ENCODE measurements at places on chromosomes 5 and 9.

- no peak overlapping the region for H3K4me3 ChIP-seq
- DNase-seq, result no peak
- no peaks in the 10 kb centered on the region for H3K36me3 ChIP-seq
- H3K4me1 ChIP-seq, result no peaks in the 10 kb centered on the region
- H3K27me3 ChIP-seq, result no peaks in the 10 kb centered on the region
These were observed 48.0 kb upstream of the FBXL7 start for GRCh38 chr5:15452030-15452429.

DNA sequence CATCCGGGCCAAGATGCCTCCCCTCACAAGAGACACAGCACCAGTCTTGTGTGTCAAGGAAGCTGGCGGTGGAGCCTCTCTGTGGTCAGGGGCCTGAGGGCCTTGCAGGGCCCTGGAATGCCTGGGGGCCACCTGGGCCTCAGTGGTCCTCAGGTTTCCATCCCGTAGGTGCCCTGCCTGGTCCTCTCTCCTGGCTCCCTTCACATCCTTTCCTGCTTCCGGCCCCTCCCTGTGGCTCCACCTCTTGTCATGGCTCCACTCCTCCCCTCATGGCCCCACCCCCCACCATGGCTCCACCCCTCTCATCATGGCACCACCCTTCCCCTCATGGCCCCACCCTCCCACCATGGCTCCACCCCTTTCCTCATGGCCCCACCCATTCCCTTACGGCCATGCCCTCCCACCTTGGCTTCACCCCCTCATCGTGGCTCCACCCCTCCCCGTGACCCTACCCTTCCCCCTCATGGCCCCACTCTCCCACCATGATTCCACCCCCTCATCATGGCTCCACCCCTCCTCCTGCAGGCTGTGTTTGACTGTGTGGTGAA, 175.8 kb downstream of the CACNA1B start:
- no peaks in the 10 kb centered on the region for H3K36me3 ChIP-seq
- no peaks in the 10 kb centered on the region for H3K27me3 ChIP-seq
- H3K27ac ChIP-seq, result no peak overlapping the region
- H3K4me1 ChIP-seq, result no peaks in the 10 kb centered on the region
- H3K4me3 ChIP-seq, result no peak overlapping the region

GRCh38 chr5:180204276-180204819, 4.7 kb downstream of the RASGEF1C start:
- no peak overlapping the region for H3K4me3 ChIP-seq
- H3K4me1 ChIP-seq, result peaks cover 6% of the 10 kb centered on the region
- H3K27ac ChIP-seq, result no peak overlapping the region
- H3K36me3 ChIP-seq, result no peaks in the 10 kb centered on the region
- peaks cover 22% of the 10 kb centered on the region for H3K27me3 ChIP-seq

GRCh38 chr9:117095081-117095480, 319.8 kb downstream of the ASTN2 start:
- H3K36me3 ChIP-seq, result no peaks in the 10 kb centered on the region
- H3K27ac ChIP-seq, result no peak overlapping the region
- H3K4me3 ChIP-seq, result no peak overlapping the region
- H3K4me1 ChIP-seq, result no peaks in the 10 kb centered on the region
- no peaks in the 10 kb centered on the region for H3K27me3 ChIP-seq

GRCh38 chr5:10201223-10201868, 48.3 kb downstream of the ATPSCKMT start:
- DNase-seq, result no peak
- no peak overlapping the region for H3K4me3 ChIP-seq
- no peaks in the 10 kb centered on the region for H3K36me3 ChIP-seq
- no peaks in the 10 kb centered on the region for H3K4me1 ChIP-seq
- no peaks in the 10 kb centered on the region for H3K27me3 ChIP-seq

DNA sequence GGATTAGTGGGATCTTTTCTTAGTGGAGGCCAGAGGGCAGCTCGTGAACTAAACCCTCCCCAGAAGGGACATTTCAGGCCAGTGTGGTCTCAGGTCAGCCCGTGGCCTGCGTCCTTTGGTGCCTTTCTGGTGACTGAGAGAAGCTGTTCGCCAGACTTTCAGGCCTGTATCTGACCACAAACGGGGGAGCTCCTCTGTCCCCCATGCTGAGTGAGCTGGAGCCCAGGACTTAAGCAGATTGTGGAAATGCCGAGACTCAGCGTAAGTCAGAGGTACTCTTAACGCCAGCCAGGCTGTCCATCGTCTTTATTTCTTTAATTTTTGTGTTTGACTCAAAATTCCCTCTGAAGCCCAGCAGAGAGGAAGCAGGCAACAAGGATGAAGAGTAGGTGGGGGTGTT, 54.8 kb upstream of the NCS1 start:
- H3K27ac ChIP-seq, result no peak overlapping the region
- no peaks in the 10 kb centered on the region for H3K27me3 ChIP-seq
- DNase-seq, result no peak
- no peak overlapping the region for H3K4me3 ChIP-seq

DNA sequence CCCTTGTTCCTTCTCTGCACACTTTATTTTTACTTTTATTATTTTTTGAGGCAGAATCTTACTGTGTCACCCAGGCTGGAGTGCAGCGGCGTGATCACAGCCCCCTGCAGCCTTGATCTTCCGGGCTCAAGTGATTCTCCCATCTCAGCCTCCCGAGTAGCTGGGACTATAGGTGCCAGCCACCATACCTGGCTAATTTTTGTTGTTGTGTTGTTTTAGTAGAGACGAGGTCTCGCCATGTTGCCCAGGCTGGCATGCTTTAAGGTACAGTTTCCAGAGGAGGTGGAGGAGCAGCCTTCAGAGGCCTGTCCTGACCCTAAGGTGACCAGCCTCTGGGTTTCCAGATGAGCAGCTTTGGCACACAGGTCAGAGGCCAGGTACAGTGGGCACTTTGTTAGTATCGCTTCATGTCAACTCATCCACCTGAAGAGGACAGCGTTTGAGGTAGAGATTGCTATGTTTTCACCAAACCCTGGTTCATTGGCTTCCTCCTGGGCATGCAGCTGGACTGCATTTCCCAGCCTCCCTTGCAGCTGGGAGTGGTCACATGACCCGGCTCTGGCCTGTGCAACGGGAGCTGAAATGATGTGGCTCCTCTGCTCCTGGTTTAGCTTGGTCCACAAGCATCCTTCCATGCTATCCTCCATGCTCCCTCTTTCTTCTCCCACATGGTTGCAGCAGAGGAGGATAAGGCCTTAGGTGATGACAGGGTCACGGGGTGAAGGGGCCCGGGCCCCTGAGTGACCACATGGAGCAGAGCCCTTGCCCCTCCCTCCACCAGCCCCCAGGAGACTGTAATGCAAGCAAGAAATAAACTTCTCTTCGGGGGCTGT, 139.3 kb upstream of the IER5L start:
- peaks cover 1% of the 10 kb centered on the region for H3K27me3 ChIP-seq
- H3K4me1 ChIP-seq, result peaks cover 12% of the 10 kb centered on the region
- H3K36me3 ChIP-seq, result no peaks in the 10 kb centered on the region
- H3K27ac ChIP-seq, result no peak overlapping the region

DNA sequence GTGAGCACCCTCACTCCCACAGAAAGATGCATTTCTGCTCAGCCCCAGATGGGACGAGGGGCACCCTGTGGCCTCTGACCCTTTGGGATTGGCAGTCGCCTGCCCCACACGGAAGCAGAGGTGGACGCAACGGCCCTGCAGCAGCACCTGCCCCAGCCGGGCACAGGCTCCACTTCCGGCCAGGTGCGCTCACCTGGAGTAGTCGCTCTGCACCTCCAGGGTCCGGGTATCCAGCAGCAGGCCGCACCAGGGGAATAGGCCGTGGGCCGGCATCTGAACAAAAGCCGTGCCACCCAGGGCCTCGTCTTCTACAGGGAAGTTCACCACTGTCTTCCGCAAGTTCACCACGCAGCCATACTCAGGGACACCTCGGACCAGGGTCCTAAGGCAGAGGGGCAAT, 30.7 kb downstream of the TERT start:
- H3K4me3 ChIP-seq, result no peak overlapping the region
- H3K27ac ChIP-seq, result no peak overlapping the region
- no peak for DNase-seq
- peaks cover 18% of the 10 kb centered on the region for H3K4me1 ChIP-seq
- H3K27me3 ChIP-seq, result peaks cover 4% of the 10 kb centered on the region

DNA sequence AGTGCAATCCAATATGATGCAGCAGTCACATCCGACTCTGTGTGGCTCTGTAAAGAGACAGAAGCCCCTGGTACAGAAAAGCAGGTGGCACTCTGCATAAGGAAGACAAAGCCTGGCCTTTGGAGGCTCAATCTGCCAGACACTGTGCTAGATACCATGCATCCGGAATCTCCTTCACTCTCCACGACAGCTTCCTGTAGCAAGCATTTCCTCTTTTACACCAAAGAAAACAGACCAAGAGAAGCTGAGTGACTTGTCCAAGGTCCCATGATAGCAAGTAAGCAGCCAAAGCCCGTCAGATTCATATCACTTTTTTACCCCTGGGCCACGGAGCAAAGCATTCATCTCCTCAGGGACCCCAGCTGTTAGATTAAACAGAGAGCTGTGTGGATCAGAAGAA, 64.2 kb upstream of the SMIM23 start:
- no peak for DNase-seq
- peak overlapping the region; percentile 33 for H3K27ac ChIP-seq
- no peaks in the 10 kb centered on the region for H3K36me3 ChIP-seq
- no peak overlapping the region for H3K4me3 ChIP-seq

DNA sequence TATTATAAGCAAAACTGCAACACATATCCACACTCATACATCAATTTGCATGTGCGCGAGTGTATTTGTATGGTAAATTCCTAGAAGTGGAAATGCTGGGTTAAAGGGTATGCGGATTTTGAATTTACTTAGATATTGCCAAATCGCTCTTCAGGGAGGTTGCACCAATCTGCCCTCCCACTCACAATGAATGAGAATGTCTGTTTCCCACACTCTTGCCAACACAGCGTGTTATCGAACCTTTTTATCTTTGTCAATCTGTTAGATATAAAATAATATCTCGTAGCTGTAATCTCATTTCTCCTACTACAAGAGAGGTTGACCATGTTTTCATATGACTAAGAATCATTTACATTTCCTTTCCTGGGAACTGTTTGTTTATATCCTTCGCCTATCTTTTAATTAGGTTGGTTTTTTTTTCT, 35.7 kb downstream of the LHX2 start:
- H3K36me3 ChIP-seq, result no peaks in the 10 kb centered on the region
- H3K27ac ChIP-seq, result no peak overlapping the region
- H3K4me1 ChIP-seq, result no peaks in the 10 kb centered on the region
- H3K27me3 ChIP-seq, result peaks cover 54% of the 10 kb centered on the region
- H3K4me3 ChIP-seq, result no peak overlapping the region
- no peak for DNase-seq

DNA sequence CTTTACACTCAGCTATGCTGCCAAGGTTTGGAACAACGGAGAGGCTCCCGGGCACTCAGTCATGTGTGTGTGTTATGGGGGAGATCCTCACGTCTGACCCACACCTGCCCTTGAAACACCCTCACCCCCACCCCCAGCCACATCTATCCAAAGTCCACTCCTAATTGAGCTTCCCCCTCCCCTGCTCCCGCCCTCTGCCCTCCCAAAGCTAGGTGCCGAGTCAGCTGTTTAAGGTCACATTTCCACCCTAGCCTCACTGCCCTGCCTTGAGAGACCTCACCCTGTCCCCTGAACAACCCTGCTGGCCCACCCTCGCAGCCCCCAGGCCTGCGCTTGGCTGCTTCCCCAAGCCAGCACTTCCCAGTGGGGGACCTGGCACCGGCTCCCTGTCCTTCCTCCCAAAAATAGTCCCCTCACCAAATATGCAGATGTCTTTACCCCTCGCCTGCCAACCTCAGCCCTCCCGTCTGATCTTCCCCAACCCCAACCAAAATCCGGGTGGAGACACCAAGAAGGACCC, 36.0 kb downstream of the GLDC start:
- H3K4me3 ChIP-seq, result no peak overlapping the region
- no peaks in the 10 kb centered on the region for H3K27me3 ChIP-seq
- no peak for DNase-seq
- no peaks in the 10 kb centered on the region for H3K36me3 ChIP-seq

- H3K27me3 ChIP-seq, result no peaks in the 10 kb centered on the region
- no peaks in the 10 kb centered on the region for H3K36me3 ChIP-seq
- DNase-seq, result no peak
- H3K27ac ChIP-seq, result no peak overlapping the region
- H3K4me3 ChIP-seq, result no peak overlapping the region
- peaks cover 14% of the 10 kb centered on the region for H3K4me1 ChIP-seq
These were observed 87.1 kb upstream of the SAP30L start for GRCh38 chr5:154358516-154359220.

DNA sequence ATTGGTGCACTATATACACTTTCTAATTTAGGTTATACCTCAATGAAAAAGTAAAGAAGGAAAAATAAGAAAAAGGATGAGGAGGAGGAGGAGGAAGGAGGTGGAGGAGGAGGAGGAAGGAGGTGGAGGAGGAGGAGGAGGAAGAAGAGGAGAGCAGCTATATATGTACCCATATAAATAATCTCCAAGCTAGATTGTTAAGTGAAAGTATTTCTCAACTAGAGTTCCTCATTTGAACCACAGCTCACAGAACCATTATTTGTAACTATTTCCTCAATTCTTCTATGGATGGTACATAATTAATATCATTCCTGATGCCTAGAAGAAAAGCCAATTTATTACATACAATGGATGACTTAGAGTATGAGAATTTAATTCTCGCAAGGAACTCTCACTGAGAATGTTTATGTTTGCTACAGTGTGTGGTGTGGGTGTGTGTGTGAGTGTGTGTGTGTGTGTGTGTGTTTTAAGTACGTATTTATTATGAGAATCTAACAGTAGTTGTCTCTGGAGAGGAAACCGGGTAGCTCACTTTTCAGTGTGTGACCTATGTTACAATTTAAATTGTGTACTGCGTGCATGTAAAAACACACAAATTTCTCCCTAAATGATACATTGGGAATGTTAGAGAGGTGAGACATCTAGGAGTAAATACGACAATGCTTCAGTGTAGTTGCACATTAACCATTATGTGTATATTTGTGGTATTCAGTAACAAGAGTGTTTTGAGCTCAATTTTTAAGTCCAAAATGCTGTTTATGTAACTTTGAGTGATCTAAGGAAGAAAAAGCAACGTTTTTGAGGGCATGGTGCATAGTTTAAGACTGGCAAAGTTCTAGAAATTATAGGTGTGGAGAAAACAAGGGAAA, 20.2 kb upstream of the NREP start:
- no peak overlapping the region for H3K4me3 ChIP-seq
- DNase-seq, result no peak
- H3K36me3 ChIP-seq, result no peaks in the 10 kb centered on the region
- peaks cover 6% of the 10 kb centered on the region for H3K4me1 ChIP-seq
- H3K27me3 ChIP-seq, result peaks cover 30% of the 10 kb centered on the region
- no peak overlapping the region for H3K27ac ChIP-seq

GRCh38 chr9:118929287-118929686, 439.9 kb downstream of the BRINP1 start:
- no peaks in the 10 kb centered on the region for H3K36me3 ChIP-seq
- H3K27me3 ChIP-seq, result no peaks in the 10 kb centered on the region
- no peak overlapping the region for H3K4me3 ChIP-seq
- no peaks in the 10 kb centered on the region for H3K4me1 ChIP-seq
- no peak overlapping the region for H3K27ac ChIP-seq

DNA sequence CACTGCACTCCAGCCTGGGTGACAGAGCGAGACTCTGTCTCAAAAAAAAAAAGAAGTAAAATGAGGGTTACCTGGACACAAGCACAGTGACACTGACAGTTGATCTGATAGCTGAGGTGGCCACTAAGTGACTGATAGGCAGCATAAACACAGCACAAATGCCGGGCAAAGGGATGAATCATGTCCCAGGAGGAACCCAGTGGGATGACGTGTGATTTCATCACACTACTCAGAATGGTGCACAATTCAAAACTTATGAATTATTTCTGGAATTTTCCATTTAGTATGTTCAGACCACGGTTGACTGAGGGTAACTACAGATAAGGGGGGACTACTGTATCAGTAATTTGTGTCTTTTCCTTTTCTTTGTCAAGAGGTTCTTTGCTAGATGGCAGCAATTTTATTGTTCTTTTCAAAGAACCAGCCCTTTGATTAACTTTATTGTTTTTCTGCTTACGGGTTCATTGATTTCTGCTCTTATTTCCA, 34.3 kb upstream of the RNF130 start:
- no peak overlapping the region for H3K27ac ChIP-seq
- peaks cover 7% of the 10 kb centered on the region for H3K27me3 ChIP-seq
- DNase-seq, result no peak
- H3K4me1 ChIP-seq, result no peaks in the 10 kb centered on the region
